ENCODE measurements at places on chromosomes 5 and 9. TPM values are rescaled to one million over a fixed set of nuclear protein-coding genes. Genes with fewer than 3 reads are reported as not detected.

- H3K27me3 ChIP-seq: no peaks in the 10 kb centered on the region
- no peaks in the 10 kb centered on the region for H3K36me3 ChIP-seq
- no peak overlapping the region for H3K27ac ChIP-seq
- H3K4me1 ChIP-seq: no peaks in the 10 kb centered on the region
- H3K4me3 ChIP-seq: no peak overlapping the region
- no peak for DNase-seq
These were observed 166.0 kb upstream of the RGS7BP start for GRCh38 chr5:64339769-64340168.

DNA sequence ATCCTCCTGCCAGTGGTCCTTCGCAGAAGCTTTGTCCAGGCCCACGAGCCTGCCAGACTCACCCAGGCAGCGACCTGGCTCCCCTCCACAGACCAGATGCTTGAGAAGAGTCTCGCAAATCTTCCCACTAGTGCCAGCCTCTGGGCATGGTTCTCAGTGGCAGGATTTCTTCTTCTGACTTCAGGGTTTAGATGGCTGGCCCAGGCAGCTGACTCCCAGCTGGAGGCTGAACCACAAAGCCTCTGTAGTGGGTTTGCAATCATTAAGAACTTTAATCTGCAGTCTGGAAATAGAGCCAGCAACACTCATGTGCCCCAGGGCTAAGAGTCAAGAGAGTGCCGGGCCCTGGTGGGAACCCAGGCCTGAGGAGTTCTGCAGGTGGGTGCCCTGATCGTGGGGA is 90.6 kb upstream of the ICE1 start:
- no peak overlapping the region for H3K27ac ChIP-seq
- no peak for DNase-seq
- H3K36me3 ChIP-seq: no peaks in the 10 kb centered on the region
- no peak overlapping the region for H3K4me3 ChIP-seq
- H3K27me3 ChIP-seq: no peaks in the 10 kb centered on the region

- H3K4me3 ChIP-seq: no peak overlapping the region
- H3K36me3 ChIP-seq: no peaks in the 10 kb centered on the region
- DNase-seq: peak; percentile 6
- H3K27ac ChIP-seq: no peak overlapping the region
These were observed 298.4 kb upstream of the PRDM9 start for GRCh38 chr5:23208959-23209431.

- H3K4me1 ChIP-seq: no peaks in the 10 kb centered on the region
- no peak for DNase-seq
- no peaks in the 10 kb centered on the region for H3K27me3 ChIP-seq
These were observed 13.2 kb downstream of the CSF1R start for GRCh38 chr5:150073086-150073625.

Gene ADGRD2
- total RNA-seq: not detected

DNA sequence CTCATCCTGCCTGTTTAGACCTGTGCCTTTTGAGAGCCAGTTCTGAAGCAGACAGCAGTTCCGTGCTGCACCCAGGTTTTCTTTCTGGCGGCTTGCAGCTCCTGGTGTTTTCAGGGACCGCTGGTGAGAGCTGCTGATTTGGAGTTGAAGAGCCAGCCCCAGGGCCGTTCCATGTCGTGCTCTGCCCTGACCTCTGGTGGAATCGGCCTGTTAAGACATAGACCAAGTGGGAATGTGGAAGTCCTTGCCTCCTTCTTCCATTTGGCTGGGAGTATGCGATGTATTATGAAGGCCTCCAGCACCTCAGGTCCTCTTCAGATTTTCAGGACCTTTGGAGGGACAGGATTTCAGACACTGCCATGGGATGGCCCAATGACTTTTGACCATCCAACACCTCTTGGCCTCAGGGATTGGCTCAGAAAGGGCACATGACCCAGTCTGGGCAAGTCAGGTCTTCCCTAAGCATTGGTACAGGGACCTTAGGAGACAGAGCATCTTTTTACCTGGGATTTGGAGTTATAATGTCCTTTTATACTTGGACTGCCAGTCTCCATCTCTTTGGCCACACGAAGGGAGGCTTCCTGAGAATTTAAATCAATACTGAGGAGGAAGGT is 136.1 kb upstream of the CLINT1 start:
- peaks cover 12% of the 10 kb centered on the region for H3K4me1 ChIP-seq
- H3K27ac ChIP-seq: no peak overlapping the region
- no peak overlapping the region for H3K4me3 ChIP-seq
- DNase-seq: peak; percentile 58

GRCh38 chr5:82735160-82735789 is 341.9 kb downstream of the TMEM167A start:
- peaks cover 10% of the 10 kb centered on the region for H3K4me1 ChIP-seq
- no peaks in the 10 kb centered on the region for H3K36me3 ChIP-seq
- H3K27me3 ChIP-seq: no peaks in the 10 kb centered on the region
- no peak overlapping the region for H3K4me3 ChIP-seq
- H3K27ac ChIP-seq: no peak overlapping the region

DNA sequence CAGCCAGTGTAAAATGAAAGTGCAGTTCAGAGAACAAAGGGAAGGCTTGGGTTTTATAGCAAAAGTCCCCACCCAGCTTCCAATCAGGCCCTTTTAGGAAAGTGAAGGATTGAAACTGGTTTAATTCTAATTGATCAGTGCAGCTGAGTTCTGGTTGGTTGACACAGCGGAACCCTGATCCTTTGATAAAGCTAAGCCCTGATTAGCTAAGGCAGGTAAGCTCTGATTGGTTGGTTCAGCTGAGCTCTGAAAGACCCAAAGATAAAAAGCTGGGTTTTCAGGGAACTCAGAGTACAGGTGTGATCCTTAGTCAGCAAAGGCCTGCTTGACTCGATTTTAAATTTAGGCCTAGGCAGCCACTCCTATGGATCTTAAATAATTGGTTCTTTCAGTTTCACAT is 70.8 kb upstream of the PRRC1 start:
- H3K4me3 ChIP-seq: no peak overlapping the region
- no peaks in the 10 kb centered on the region for H3K36me3 ChIP-seq
- no peaks in the 10 kb centered on the region for H3K27me3 ChIP-seq
- no peak for DNase-seq
- no peak overlapping the region for H3K27ac ChIP-seq

Gene FGF10
- total RNA-seq: not detected

- peak overlapping the region; percentile 39 for H3K27ac ChIP-seq
- no peaks in the 10 kb centered on the region for H3K36me3 ChIP-seq
- peaks cover 42% of the 10 kb centered on the region for H3K4me1 ChIP-seq
- H3K4me3 ChIP-seq: no peak overlapping the region
- H3K27me3 ChIP-seq: no peaks in the 10 kb centered on the region
- DNase-seq: peak; percentile 48
These were observed 209.4 kb downstream of the PIK3R1 start for GRCh38 chr5:68424799-68425537.

DNA sequence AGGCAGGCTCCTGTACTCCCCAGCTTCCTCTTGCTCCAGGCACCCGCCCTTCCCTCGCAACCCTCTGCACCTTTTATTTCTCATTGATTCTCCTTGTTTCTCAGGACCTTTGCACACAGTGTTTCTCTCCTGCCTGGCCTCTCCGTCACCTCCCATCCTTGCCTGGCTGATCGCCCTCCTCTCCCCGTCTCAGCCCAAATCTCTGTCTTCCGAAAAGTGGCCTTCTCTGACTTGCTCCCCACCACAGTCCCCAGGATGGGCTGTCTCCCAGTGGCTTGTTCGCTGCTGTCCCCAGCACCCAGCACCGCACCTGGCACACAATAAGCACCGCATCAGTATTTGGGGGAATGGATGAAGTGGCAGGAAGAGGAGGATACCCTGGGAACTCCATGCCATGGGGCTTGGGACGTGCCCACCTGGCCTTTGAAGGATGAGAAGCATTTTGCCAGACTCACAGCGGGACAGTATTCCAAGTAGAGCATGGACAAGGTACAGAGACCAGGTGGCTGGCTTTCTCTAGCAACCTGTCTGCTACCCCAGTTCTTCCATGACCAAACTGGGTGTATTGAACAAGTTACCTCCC is 62.5 kb downstream of the LMX1B start:
- H3K4me3 ChIP-seq: no peak overlapping the region
- no peaks in the 10 kb centered on the region for H3K36me3 ChIP-seq
- H3K27ac ChIP-seq: no peak overlapping the region
- DNase-seq: no peak
- peaks cover 9% of the 10 kb centered on the region for H3K4me1 ChIP-seq

- H3K27me3 ChIP-seq: no peaks in the 10 kb centered on the region
- DNase-seq: no peak
- no peaks in the 10 kb centered on the region for H3K36me3 ChIP-seq
- H3K4me1 ChIP-seq: no peaks in the 10 kb centered on the region
These were observed 63.3 kb upstream of the TAF1L start for GRCh38 chr9:32698706-32699277.

- no peaks in the 10 kb centered on the region for H3K4me1 ChIP-seq
- no peaks in the 10 kb centered on the region for H3K27me3 ChIP-seq
- no peak for DNase-seq
- H3K27ac ChIP-seq: no peak overlapping the region
- H3K36me3 ChIP-seq: no peaks in the 10 kb centered on the region
These were observed 193.5 kb upstream of the TLX3 start for GRCh38 chr5:171115519-171115918.

DNA sequence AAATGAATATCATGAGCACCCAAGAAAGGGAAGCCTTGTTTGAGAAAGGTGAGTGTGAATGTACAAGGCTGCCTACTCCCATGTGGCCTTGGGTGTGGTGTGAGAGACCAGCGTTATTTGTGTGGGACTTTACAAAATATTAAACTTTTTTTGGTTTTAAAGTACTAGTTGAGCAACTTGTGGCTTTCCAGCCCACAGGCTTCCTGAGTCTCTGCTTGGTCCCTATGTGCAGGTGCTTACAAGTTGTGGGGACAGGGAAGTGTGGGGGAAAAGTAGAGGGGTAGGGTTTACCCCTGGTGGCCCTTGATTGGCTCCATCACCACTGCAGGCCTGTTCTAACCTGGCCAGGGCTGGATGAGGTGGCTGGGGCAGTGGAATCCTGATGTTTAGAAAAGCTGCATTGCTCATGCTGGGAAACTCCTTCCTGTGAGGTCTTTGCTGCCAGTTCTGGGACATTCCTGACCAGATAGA is 19.7 kb downstream of the PTTG1 start:
- H3K4me1 ChIP-seq: peaks cover 67% of the 10 kb centered on the region
- H3K27ac ChIP-seq: peak overlapping the region; percentile 43
- DNase-seq: no peak
- H3K27me3 ChIP-seq: no peaks in the 10 kb centered on the region
- no peak overlapping the region for H3K4me3 ChIP-seq
- no peaks in the 10 kb centered on the region for H3K36me3 ChIP-seq

GRCh38 chr5:132064738-132065331 is 4.4 kb downstream of the IL3 start:
- no peaks in the 10 kb centered on the region for H3K36me3 ChIP-seq
- H3K27me3 ChIP-seq: no peaks in the 10 kb centered on the region
- peaks cover 34% of the 10 kb centered on the region for H3K4me1 ChIP-seq

DNA sequence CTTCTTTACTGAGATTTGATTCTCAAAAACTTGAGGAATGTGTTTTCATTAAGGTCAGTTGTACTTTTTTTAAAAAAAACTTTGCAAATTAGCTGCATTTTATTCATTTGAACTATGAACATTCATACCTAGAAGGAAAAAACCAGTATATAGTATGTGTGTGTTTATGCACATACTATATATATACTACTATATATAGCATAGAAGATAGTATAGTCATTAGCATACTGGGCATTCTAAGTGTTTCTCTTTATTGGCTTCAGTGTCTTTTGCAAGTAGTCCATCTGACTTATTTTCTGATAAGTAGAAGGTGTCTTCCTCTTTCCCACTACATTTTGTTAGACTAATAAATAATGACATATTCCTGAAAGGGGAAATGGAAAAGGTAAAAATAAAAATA is 33.0 kb downstream of the ELOVL7 start:
- H3K36me3 ChIP-seq: no peaks in the 10 kb centered on the region
- H3K27me3 ChIP-seq: peaks cover 2% of the 10 kb centered on the region
- H3K4me3 ChIP-seq: no peak overlapping the region

Gene SOWAHA
- total RNA-seq: not detected

- no peak overlapping the region for H3K4me3 ChIP-seq
- peaks cover 1% of the 10 kb centered on the region for H3K27me3 ChIP-seq
- H3K27ac ChIP-seq: no peak overlapping the region
- H3K36me3 ChIP-seq: peaks cover 13% of the 10 kb centered on the region
- no peak for DNase-seq
These were observed 14.4 kb upstream of the PAIP1 start for GRCh38 chr5:43571237-43571636.

- no peaks in the 10 kb centered on the region for H3K4me1 ChIP-seq
- DNase-seq: no peak
- no peak overlapping the region for H3K27ac ChIP-seq
- H3K4me3 ChIP-seq: no peak overlapping the region
- no peaks in the 10 kb centered on the region for H3K36me3 ChIP-seq
These were observed 197.7 kb downstream of the PLK2 start for GRCh38 chr5:58262226-58262625.

Gene GRXCR2
- total RNA-seq: not detected

Gene TOMM5
- total RNA-seq: 168 TPM

DNA sequence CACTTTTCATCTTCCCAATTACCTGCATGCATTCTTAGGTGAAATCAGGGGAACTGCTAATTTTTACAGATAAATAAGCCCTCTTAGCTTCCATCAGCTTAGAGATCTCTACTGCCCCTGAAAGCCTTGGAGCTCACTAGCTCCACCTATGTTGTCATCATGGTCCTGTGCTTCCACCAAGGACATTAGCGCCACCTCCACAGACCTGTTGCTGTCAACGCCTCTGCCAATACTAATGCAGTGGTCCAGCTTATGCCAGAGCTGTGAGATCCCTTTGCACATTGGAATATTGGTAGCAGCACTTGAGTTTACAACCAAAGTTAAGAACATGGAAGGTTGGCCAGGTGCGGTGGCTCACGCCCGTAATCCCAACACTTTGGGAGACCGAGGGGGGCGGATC is 7.7 kb upstream of the SHISAL2B start:
- no peaks in the 10 kb centered on the region for H3K36me3 ChIP-seq
- no peak for DNase-seq
- no peak overlapping the region for H3K27ac ChIP-seq
- no peak overlapping the region for H3K4me3 ChIP-seq
- H3K27me3 ChIP-seq: peaks cover 20% of the 10 kb centered on the region

DNA sequence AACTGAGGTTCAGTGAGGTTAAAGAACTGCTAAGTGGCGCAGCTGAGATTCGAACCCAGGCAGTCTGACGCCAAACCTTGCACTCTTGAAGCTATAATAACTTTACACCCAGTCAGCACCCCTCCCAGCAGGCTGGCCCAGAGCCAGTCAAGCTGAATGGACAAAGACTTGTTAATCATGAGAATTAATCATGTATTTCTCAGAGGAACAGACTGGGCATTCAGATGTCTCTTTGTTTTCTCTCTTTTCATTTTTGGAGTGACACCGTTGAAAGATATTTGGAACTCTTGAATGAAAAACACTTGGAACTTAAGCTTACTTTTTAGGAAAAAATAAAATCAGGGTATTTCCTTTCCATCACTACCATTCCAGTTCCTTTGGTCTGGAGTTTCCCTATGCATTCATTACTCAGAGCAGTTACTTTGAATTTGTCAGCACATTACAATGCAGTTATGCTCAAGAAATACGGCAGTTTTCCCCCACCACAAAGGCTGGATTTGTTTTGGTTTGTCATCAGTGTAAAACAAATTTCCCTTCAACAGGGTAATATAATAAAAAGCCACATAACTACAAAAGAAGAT is 22.6 kb upstream of the MAMDC2 start:
- H3K36me3 ChIP-seq: no peaks in the 10 kb centered on the region
- no peak overlapping the region for H3K4me3 ChIP-seq
- peaks cover 11% of the 10 kb centered on the region for H3K27me3 ChIP-seq
- H3K27ac ChIP-seq: no peak overlapping the region
- H3K4me1 ChIP-seq: no peaks in the 10 kb centered on the region

- peak overlapping the region; percentile 9 for H3K27ac ChIP-seq
- no peak overlapping the region for H3K4me3 ChIP-seq
- peaks cover 21% of the 10 kb centered on the region for H3K36me3 ChIP-seq
- no peaks in the 10 kb centered on the region for H3K27me3 ChIP-seq
- H3K4me1 ChIP-seq: no peaks in the 10 kb centered on the region
These were observed 11.9 kb downstream of the DELE1 start for GRCh38 chr5:141935538-141935937.
